ENCODE measurements at places on chromosomes 2 and 18. TPM values are rescaled to one million over a fixed set of nuclear protein-coding genes. Genes with fewer than 3 reads are reported as not detected.

RIT2 gene
- not detected for total RNA-seq

MZT2A gene
- 143 TPM for total RNA-seq

CABYR gene
- 0.73 TPM for total RNA-seq

INPP5D gene
- total RNA-seq: 129 TPM

ANKRD36B gene
- 64.1 TPM for total RNA-seq

CYRIA gene
- total RNA-seq: 0.70 TPM

PSME4 gene
- 58.7 TPM for total RNA-seq

GPR155 gene
- total RNA-seq: 9.9 TPM

AQP4 gene
- total RNA-seq: not detected

MOCOS gene
- total RNA-seq: 0.30 TPM

CTAGE1 gene
- total RNA-seq: not detected

CCBE1 gene
- total RNA-seq: not detected

VWC2L gene
- total RNA-seq: not detected

GDF7 gene
- total RNA-seq: not detected

CIB4 gene
- total RNA-seq: not detected

DSC2 gene
- not detected for total RNA-seq

CFC1 gene
- total RNA-seq: not detected

FEV gene
- total RNA-seq: not detected

RESP18 gene
- total RNA-seq: not detected

CHRNG gene
- total RNA-seq: not detected

C1GALT1C1L gene
- 0.14 TPM for total RNA-seq

CCDC68 gene
- not detected for total RNA-seq

ASB18 gene
- total RNA-seq: not detected

HOXD4 gene
- total RNA-seq: not detected

TXNDC2 gene
- not detected for total RNA-seq

ANKRD30B gene
- not detected for total RNA-seq

SGPP2 gene
- 0.70 TPM for total RNA-seq

REEP1 gene
- 0.45 TPM for total RNA-seq

TNFAIP6 gene
- not detected for total RNA-seq

MRPL19 gene
- 43.1 TPM for total RNA-seq

SMYD1 gene
- total RNA-seq: not detected

IHH gene
- total RNA-seq: not detected

GPR55 gene
- 2.9 TPM for total RNA-seq

MLPH gene
- total RNA-seq: not detected

SLC8A1 gene
- total RNA-seq: 1.9 TPM

ADAM23 gene
- 0.18 TPM for total RNA-seq

BCL11A gene
- total RNA-seq: not detected

WNT10A gene
- total RNA-seq: 0.16 TPM

SERPINB8 gene
- 8.1 TPM for total RNA-seq

MRPS9 gene
- total RNA-seq: 25.0 TPM
